ENCODE measurements at places on chromosomes 1 and 21.

- no peak for DNase-seq
Observed at GRCh38 chr1:238404481-238404880, 513.8 kb upstream of the ZP4 start.

GRCh38 chr1:234499119-234499942 lies 20.4 kb upstream of the TARBP1 start:
- peak; percentile 94 for DNase-seq

GRCh38 chr1:226688056-226688748 lies 50.9 kb downstream of the ITPKB start:
- no peak for DNase-seq

GRCh38 chr1:197143276-197143675 lies 3.2 kb downstream of the ASPM start:
- no peak for DNase-seq

- peak; percentile 25 for DNase-seq
Observed at GRCh38 chr1:6500544-6501278, 9.2 kb upstream of the PLEKHG5 start.

DNA sequence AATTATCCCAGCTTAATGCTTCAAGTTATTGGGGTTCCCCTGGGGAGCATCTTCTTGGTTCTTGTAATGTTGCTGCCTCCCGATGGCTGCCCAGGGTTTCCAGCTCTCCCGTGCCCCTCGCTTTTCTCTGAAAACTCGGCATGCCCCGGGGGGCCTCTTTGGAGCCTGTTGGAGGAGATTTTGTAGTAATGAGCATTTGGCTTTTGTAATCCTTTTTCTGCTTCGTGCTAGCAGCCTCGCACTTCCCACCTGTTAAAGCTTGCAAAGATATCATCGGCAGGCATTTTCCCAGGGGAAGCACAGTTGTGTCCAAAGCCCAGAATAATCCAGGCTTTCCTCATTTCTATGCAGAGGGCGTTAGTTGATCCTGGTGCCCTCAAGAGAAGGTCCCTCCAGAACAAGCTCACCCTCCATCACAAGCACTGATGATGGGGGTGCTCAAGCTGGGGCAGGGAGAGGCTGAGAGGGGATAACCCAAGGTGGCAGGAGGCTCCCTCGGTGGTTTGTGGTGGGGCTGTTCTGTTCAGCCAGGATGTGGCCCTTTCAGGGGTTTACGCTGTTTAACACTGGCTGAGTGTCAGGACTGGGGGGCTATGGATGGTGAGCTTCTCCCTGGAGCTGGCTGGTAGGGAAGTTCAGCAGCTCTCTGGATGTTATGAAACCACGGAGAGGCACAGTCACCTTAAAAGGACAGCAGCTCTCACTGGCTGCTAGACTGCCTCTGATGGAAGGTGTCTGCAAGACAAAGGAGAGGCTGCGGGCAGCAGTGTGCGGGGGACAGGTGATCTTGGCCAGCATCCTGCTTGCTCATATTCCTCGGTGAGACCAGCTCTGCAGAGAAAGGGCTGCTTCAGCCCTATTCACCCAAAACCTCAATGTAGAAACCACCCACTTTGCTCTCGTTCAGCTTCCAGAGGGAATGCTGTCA lies 477.1 kb upstream of the VAMP3 start:
- no peak for DNase-seq

- no peak for DNase-seq
Observed at GRCh38 chr21:18204931-18205330, 39.7 kb upstream of the CHODL start.

DNA sequence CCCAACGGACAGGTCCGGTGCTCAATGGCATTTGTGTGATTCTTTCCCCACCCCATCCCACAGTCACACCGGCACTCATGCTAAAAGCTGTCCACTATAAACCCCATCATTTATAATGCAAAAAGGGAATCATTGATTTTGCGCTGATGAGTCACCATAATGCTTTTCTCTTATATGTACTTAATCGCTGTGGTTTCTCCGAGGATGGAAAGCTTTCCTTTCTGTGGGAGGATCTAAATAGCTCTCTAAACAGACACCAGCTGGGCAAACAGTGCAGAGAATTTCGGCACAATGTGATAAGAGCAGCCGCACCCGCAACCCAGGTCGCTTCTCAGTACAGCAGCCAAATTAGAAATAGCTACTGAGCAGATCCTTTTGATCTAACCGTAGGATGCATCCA lies 85.6 kb downstream of the SETD4 start:
- no peak for DNase-seq

GRCh38 chr1:214228976-214229375 lies 52.0 kb upstream of the SMYD2 start:
- DNase-seq = no peak

DNA sequence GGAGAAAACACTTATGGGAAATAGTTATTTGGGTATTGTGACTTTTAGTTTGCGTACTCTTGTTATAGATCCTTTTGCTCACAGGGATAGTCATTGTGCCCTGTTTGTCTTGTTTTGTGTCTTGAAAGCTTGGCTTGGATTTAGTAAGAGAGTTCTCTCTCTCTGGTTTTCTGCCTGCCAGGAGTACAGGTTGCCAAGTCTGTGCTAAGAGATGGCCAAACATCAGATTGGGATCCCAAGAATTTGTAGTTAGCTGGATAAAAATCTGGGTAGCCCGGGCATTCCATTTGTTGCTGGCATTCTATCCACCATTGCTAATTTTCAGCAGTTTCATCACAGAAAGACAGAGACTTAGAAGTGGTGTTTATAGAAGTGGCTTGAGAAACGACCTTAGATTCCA lies 222.2 kb downstream of the NRIP1 start:
- DNase-seq = no peak

DNA sequence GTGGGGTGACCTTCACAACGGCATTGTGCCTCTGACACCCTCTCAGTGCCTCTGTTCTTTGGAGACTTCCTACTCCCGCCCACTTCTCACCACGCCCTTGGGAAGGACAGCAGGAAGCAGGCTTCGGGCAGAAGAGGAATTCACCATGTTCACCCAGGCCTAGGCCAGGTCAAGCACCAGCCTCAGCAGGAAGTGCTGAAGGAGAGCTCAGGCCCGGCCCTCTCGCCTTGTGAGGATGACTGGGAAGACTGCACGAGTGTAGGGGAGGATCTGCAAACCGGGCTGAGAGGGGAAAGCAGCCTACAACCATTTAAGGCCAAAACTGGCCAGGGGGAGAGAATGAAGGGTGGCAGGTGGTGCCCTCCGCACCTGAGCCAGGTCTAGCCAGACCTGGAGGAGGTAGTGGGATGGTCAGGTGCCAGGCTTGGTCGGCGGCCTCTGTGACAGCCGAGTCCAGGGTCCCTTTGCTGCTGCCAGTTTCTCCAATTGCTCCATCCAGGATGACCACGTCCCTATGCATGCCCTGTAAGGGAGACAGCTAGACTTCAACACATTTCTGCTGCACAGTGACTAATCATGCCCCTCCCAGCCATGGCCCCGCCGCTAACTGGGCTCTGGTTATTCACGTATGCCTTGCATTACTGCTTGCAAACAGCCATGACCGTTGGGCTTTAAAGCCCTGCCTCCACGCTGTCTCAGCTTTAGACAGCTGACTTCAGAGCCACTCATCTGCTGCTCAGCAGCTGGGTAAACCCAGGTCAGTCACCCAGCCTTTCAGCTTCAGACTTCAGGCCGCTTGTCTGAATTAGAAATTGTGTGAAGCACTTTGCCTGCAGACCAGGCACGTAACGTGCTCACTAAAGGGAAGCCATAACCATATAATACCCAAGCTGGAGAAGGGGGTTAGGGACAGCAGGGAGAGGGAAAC lies 8.9 kb downstream of the MRTO4 start:
- peak; percentile 50 for DNase-seq

DNA sequence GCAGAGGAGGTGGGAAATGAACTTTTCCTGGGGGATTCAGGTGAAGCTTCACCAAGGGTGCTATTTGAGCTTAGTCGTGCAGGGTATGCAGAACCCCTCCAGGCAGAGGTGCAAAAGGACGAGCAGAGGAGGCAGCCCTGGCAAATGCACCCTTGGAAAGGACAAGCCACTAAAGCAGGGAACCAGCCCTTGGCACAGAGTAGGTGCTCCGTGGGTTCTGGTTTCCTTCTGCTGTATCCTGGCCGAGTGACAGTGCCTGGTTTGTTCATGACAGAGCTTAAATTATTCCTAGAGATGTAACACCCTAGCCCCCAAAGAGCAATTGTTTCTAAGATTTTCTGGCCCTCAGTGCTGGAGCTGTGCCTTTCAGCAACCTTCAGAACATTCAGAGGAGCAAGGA lies 73.4 kb upstream of the SYT6 start:
- DNase-seq = no peak

GRCh38 chr1:19514391-19514831 lies 29.1 kb upstream of the CAPZB start:
- peak; percentile 54 for DNase-seq

DNA sequence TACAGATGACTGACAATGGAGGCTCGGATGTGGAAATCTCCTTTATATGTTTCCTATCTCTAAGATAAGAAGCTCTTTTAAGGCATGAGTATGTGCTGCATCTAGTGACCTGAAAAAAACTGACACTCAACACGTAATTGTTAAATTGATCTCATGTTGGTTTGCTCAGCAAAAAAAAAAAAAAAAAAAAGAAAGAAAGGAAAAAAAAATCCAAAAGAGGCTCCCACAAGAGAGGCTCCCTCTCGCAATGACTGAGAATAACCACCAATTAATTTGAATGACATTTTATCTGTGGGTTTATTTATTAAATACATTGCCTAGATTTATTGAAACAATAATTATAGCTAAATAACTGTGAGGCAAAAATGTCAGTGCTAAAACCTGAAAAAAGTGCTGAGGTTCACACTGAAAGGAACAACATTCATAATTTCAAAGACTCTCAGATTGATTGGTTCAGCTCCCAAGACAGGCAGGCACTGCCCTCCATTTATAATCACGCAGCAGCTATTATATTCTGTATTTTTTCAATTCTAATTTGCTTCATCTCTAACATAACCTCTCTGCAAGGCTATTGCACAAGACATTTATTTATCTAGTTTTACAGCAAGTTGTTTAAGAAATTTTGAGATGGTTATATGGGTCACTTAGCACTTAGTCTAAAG lies 184.5 kb upstream of the TMPRSS15 start:
- no peak for DNase-seq

DNA sequence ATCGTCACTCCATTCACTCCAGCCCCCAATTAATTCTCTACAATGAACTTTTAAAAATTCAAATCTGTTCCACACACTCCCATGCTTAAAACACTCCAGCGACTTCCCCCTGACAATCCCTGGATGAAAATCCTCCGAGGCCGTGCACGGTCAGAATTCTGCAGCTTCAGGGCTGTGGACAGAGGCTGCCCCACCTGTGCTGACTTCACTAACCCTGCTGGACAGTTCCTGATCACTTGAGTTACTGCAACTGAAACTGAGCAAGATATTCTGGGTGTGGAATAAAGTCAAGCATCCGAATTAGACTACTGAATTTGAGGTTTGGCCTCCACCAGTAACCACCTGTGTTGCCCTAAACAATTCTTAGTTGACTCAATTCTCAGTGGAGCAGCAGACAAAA lies 1.0 kb upstream of the JAK1 start:
- DNase-seq = no peak

- DNase-seq = no peak
Observed at GRCh38 chr1:185156288-185156853, 382 bp downstream of the TRMT1L start.

DNA sequence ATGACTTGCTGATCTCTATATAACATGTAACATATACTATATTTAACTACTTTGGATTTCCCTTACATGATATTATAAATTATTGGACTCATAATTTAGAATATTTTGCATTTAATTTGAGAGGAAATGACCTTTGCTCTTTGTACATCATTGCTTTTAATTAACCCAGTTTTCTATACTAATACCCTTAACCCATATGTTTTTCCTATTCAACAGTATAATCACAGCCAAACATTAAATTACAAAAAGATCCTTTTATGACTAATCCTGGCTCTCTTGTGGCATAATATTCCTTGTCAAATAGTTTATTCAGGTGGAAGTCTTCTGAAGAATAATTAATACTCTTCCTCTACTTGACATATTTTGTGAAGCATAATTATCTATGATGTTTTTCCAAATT lies 56.0 kb upstream of the GPR52 start:
- DNase-seq = no peak

DNA sequence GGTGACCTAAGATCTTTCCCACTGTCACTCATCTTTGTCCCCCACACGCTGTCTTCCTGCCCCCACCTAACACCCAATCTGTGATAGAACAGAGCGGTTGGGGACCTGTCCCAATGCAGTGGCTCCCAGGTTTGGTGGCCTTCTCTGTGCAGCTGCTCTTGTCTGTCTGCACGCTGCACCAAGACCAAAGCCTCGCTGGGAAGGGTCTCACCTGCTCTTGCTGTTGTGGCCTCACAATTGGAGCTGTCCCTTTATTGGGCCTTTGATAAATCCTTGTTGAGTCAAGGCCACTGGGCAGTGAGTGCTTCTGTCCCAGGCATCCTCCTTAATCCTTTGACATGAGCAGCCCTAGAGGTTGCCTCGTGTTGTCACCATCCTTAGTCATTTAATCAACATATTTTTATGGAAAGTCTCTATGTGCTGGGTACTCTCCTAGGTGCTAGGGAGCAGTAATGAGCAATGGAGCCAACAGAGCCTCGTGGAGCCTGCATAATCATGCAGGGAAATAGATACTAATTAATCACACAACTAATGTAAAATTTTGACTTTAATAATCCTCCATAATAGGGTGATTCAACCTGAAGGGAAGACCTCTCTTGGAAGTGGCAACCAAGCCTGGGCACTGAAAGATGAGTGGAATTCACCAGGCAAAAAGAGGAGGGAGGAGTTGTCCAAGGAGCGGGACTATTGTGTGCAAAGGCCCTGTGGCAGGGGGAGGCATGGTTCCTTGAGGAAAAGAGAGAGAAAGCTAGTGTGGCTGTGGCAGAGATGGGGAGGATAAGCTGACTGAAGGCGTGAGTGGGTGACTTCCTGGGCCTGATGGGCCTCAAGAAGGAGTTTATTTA lies 57.6 kb downstream of the MAN1C1 start:
- DNase-seq = no peak

DNA sequence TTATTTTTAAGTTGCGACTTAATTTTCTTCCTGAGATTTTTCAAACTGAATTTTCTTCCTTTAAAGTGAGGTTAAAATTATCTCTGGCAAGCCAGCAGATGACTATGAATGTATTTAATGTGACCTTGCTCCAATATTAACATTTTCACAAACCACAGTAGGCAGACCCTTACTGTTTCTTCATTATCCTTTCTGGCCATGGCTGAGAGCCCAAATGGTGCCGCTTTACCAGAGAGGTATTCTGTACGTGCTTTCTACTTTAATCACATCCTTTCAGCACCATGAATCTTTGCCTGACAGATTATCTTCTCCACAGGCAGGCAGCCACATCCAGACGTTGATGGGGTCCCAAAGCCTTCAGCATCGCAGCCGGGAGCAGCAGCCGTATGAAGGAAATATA lies 129.6 kb downstream of the LRRC40 start:
- no peak for DNase-seq

GRCh38 chr1:44040846-44041245 lies 9.6 kb upstream of the SLC6A9 start:
- no peak for DNase-seq

Data from right hindlimb (tissue), 1 donor.